ENCODE measurements at places on chromosomes 7 and 10.

DNA sequence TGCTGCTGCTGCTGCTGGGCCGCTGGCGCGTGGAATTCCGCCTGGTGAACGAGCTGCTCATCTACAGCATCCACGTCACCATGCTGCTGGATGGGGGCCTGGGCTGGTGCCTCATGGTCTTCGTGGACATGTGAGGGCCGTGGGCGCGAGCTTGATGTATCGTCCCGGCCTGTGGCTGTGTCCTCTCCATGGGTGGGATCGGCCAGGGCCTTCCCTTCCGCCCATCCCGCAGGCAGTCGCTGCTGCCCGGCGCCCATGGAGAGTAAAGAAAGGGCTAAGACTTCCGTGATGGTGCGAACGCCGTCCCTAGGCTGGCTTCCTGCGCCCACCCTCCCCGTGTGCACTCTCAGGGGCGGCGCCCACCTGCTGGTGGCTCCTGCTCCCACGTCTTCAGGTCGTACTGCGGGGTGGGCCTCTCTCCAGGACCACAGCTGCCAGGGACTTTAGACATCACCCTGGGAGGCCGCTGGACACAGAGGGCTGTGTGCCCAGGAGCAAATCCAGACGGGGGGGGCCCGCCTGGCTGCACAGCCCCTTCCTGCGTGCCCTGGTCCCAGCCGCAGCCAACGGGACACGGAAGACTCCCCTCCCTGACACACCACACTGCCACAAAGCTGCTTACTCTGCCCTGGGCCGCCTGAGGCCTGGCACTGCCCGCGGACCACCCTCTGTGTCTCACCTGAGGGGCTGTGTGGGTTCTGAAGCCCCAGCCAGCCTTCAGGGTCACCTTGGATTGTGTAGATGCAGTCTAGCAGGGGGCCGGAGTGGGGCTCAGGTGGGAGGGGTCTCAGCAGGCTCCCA lies 167.5 kb downstream of the SEPTIN7 start:
- no peak for DNase-seq

- DNase-seq, result no peak
Measured at GRCh38 chr10:89668386-89669071, 23.5 kb upstream of the PANK1 start.

- DNase-seq, result no peak
Measured at GRCh38 chr10:129771024-129771423, 193.1 kb downstream of the EBF3 start.

DNA sequence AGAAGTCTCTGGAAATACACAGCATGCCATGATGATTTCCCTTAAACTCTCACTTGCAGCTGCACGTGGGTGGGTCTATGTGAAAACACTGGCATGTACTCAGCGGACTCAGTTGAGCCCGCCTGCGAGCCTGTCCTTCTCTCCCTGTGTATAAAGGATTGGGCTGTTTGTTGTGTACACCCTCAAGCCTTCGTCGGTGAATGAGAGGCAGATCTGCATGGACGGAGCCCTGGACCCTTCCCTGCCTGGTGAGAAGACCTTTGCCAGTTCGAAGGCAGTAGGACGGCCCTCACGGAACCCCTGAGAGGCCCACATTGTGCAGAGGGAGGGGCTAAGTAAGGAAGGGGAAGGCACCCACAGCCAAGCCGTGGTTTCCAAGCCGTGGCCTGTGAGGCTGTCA lies 121.2 kb downstream of the WDFY4 start:
- no peak for DNase-seq

Data from stimulated activated CD4-positive, alpha-beta T cell treated with anti-CD3 and anti-CD28 coated beads, Interleukin-2, amount 100 ng/mL, for 4 hours (primary cell).